Temporal lobe (tissue), 4 donors: ENCODE measurements at places on chromosomes 11 and 22. TPM values are rescaled to one million over a fixed set of nuclear protein-coding genes. Genes with fewer than 3 reads are reported as not detected.

OR8A1 gene
- total RNA-seq: not detected

PGA3 gene
- total RNA-seq: 0.49 TPM

DERL3 gene
- 0.49 TPM for total RNA-seq

SLC1A2 gene
- 192 TPM for total RNA-seq

STARD10 gene
- total RNA-seq: 18.9 TPM

LARGE2 gene
- total RNA-seq: 0.25 TPM

WNT7B gene
- total RNA-seq: 2.7 TPM

OR5AR1 gene
- not detected for total RNA-seq

MYO18B gene
- total RNA-seq: under 0.01 TPM

PAMR1 gene
- 2.0 TPM for total RNA-seq

AGBL2 gene
- 0.25 TPM for total RNA-seq

ANO1 gene
- total RNA-seq: 0.74 TPM

SYCE3 gene
- not detected for total RNA-seq

OR2AG1 gene
- not detected for total RNA-seq

KMT5B gene
- total RNA-seq: 123 TPM

HIPK3 gene
- total RNA-seq: 133 TPM

CD3E gene
- not detected for total RNA-seq

CDC42EP2 gene
- 2.7 TPM for total RNA-seq

GAL3ST1 gene
- total RNA-seq: 0.74 TPM
